ENCODE measurements at places on chromosomes 12 and 14. TPM values are rescaled to one million over a fixed set of nuclear protein-coding genes. Genes with fewer than 3 reads are reported as not detected.

GRCh38 chr12:14913381-14913781 lies 25.0 kb downstream of the ERP27 start:
- DNase-seq = no peak

The LHX5 gene
- total RNA-seq = not detected

GRCh38 chr12:20212658-20213555 lies 155.4 kb upstream of the PDE3A start:
- DNase-seq = peak; percentile 83

The CLBA1 gene
- total RNA-seq = 4.7 TPM

The MYRFL gene
- total RNA-seq = 0.85 TPM

The CBX5 gene
- total RNA-seq = 83.2 TPM

GRCh38 chr12:105476616-105477015 lies 146.1 kb downstream of the C12orf75 start:
- DNase-seq = no peak

GRCh38 chr14:78341827-78342389 lies 171.7 kb downstream of the NRXN3 start:
- DNase-seq = no peak

DNA sequence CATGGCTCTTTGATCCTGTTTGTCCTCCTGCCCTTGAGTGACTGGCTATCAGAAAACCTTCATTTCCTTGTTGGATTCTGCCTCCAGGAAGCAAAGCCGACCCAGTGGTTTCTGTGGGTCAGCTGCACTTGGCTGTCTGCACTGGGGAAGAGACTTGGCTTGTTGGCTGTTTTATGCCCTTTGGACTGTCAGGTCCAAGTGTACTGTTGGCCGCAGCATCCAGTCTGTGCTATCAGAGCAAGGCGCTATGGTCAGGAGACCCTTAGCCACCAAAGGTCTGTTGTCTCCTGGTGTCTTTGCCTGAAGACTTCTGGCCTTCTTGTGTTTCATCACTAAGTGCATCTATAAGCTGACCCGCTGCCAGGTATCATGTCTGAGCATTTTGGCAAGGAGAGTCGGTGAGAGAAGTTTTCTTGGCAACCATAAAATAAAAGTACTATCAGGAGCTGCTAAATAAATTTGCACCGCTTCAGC lies 177.4 kb upstream of the HIF1A start:
- no peak for DNase-seq

DNA sequence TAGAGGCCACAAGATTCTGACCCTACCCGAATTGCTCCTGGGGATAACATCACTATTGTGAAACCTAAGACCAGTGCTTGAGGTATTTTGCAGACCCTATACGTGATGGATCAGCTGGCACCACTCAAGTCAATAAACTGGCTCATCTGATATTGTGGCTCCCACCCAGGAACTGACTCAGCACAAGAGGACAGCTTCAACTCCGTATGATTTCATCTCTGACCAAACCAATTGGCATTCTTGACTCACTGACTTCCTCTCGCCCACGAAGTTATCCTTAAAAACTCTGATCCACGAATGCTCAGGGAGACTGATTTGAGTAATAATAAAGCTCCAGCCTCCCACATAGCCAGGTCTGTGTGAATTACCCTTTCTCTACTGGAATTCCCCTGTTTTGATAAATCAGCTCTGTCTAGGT lies 1036.1 kb upstream of the TMEM132C start:
- DNase-seq = no peak

DNA sequence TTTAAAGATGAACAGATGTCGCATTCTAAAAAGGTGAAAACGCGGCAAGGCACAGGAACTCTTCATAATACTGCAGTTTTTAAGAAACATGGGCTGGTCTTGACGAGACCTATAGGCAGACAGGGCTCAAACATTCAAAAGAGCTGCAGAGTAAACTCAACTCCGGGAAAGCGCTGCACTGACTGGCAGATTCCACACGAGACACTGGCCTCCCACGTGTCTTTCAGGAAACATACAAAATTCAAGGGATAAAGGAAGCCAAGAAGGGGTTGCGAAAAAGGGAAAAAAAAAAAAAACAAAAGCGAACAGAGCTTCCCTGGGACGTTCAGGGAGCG lies 614 bp upstream of the ARF6 start:
- DNase-seq = peak; percentile 67

The GALNT8 gene
- 2.9 TPM for total RNA-seq

GRCh38 chr12:115233891-115234543 lies 550.0 kb upstream of the TBX3 start:
- DNase-seq = no peak

The RAPGEF3 gene
- total RNA-seq = 17.2 TPM

GRCh38 chr12:92551853-92552397 lies 150.9 kb upstream of the PLEKHG7 start:
- no peak for DNase-seq

- DNase-seq = no peak
Observed at GRCh38 chr14:97841762-97842161, 1044.6 kb downstream of the VRK1 start.

GRCh38 chr14:38125481-38126037 lies 82.1 kb upstream of the SSTR1 start:
- no peak for DNase-seq

DNA sequence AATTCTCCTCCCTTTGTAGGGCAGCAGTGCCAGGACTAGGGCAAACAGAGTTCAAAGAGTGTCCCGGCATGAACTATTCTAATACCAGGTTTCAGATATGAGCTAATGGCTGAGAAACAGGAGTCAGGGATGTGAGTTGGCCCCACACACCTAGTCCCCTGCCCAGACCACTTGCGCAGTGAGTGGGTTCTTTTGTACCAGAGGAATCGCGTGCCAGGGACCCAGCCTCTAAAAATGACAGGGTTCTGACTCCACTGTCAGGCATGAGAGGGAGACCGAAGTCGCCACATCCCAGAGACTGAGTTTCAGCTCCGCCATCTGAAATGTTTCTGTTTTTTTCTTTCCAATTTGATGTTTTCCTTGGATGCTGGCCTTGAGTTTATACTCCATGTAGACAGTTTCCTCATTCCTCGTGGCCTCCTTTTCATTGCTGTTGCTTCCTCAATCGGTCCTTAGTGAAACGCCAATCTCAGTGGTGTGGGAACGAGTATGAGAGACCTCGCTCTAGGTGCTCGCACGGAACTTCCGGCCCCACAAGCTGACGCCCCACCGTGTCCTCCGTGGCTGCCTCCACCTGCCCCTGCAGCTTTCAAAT lies 31.5 kb downstream of the FBXL14 start:
- no peak for DNase-seq

The SMIM41 gene
- total RNA-seq = 3.4 TPM

DNA sequence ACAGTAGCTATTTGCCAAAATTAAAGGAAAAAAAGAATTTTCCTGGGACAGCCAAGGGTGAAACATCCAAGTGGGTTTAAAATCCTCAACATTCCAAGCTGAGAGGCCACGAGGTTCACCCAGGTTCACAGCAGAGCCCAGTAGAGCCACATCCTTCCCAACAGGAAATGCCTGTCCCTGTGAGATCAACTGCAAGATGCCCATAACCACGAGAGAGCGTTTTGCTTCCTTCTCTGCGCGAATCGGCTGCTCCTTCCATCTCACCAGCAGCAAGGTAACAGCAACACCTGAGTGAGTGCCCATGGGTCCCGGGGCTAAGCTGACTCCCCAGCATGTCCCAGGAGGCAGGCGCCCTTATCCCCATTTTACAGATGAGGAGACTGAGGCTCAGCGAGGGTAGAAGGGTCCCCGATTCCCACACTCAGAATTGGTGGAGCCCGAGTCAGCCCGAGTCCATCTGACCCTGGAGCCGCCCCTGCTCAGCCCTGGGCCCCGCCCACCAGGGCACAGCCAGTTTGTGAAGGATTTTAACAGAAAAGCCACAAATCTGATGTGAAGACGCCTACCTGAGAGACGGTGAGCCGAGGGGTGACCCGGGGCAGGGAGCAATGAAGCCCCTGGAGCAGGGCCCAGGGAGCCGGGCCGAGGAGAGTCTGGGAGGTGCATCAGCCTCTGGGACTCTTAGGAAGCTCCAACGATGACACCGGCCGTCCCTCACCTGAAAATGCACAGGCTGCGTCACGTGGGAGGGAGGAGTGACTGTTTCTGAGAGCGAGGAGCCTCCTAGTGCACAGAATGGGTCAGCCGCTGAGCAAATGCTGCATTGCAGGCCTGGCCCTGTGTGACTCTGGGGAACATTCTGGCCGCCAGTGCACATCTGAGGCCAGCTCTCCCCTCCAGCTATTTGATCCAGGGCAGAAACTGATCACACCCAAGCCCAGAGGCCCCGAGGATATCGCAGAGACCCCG lies 236.9 kb upstream of the SFSWAP start:
- DNase-seq = no peak

GRCh38 chr12:122137681-122138080 lies 36.3 kb downstream of the IL31 start:
- DNase-seq = no peak

GRCh38 chr12:70379846-70380245 lies 13.8 kb downstream of the KCNMB4 start:
- DNase-seq = no peak

The DGKA gene
- total RNA-seq = 33.6 TPM

The AVPR1A gene
- 43.7 TPM for total RNA-seq

DNA sequence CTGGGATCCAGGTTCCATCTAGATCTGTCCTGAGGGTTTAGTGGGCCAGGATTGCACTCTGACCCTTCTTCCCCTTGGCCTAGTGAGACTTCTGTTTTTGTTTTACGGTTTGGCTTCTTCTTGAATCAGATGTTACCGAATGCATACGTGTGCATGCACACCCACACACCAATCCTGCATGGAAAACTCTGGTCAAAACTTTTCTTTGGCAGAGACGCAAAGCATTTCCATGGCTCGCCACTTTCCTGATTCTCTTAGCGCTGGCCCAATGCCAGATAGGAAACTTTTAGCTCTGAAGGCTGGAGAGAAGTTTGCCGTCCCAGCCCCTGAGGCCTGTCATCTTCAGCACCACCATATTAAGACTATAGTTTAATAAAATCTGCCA lies 67.4 kb upstream of the ACTN1 start:
- no peak for DNase-seq

All from urinary bladder (tissue), 4 donors.